Stromal cell of bone marrow (primary cell): ENCODE measurements at places on chromosomes 1 and 21.

DNA sequence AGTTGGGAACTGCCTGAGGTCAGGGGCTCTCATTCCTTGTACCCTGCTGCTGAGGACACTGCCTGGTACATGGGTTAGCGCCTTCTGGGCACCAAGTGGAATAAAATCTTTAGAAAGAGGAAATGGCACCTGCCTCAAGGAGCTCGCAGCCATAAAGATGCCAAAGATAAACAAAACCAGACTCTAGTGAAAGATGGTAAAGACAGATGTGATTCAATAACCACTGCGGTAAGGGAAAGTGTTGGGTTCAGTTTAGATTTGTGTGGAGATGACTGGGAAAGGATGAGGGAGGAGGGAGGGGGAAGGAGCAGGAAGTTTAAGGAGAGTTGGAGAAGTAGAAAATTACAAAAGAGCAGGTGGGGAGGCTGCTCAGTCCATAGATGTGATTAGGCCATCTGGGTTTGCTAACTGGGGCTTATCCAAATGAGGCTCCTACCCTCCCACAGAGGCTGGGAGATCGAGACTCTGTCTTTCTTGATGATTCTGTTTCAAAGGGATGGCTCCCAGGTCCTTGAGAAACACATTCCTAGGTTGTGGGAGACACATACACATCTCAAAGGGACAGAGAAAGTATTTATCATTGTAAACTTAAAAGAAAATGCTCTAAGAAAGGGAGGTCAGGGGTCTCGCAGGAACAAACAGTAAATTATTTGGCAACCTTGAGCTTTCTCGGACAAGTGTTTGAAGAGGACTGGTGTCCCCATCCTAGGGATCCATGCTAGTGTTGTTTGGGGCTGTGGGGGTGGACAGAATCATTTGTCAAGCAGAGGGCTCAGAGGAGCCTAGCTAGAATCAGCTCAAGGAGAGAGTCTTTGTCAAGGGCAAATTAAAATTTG is 65.7 kb upstream of the MORC3 start:
- DNase-seq = no peak

DNA sequence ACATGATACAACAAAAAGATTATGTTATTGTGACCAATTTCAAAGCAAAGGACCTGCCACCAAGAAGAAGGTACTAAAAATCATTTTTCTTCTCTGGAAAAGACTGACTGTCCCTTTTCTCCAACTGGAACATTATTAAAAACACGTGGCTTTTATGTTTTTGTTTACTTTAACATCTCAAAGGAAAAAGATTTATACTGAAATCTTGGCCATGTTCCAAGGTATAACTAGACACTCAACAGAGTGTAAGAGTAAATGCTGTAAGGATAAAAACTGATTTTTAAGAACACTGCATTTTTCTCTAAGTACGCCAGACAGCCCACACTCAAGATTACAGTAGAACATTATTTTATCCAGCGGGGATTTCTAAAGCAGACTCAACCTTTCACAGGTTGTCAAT is 62.1 kb downstream of the BRWD1 start:
- no peak for DNase-seq

- no peak for DNase-seq
Observed at GRCh38 chr1:82299056-82299455, 498.3 kb downstream of the ADGRL2 start.

DNA sequence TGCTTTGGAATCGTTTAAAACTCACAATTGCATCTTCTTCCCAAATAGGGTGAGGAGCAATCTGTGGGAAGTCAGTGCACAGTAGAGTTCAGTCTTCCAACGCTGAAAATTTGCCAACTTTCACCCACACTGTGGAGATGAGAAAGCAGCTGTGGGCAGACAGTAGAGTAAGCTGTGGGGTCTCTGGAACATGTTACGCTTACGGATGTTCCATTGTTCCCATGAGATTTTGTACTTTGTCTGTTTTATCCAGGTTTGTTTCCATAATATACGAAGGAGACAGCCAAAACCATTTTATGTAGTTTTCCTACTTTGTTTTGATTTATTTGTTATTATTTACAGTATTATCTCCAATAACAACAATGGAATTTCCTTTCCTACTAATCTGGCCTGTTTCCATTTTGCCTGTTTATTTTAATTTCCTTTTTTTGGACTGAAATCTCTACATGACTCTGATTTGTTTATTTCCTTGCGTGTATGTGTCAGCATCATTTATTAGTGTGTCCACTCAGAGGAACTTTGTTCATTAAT is 65.1 kb upstream of the RGL1 start:
- DNase-seq = no peak

- no peak for DNase-seq
Observed at GRCh38 chr1:246609632-246610031, 43.4 kb downstream of the CNST start.

- DNase-seq = no peak
Observed at GRCh38 chr1:239044829-239045228, 341.5 kb upstream of the CHRM3 start.

- DNase-seq = no peak
Observed at GRCh38 chr1:118290571-118290970, 105.5 kb upstream of the SPAG17 start.

DNA sequence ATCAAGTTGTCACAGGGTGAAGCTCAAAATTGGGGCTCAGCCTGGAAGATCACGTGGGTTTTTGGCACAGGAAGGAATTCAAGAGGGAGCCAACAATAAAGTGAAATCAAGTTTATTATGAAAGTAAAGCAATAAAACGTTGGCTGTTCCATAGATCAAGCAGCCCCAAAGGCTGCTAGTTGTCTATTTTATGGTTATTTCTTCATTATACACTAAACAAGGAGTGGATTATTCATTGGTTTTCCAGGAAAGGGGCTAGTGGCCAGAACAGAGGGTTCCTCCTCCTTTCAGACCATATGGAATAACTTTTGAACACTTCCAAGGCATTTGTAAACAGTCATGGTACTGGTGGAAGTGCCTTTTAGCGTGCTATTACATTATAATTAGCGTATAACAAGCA is 723.5 kb upstream of the ADAMTS5 start:
- DNase-seq = no peak

GRCh38 chr1:72037745-72038343 is 244.5 kb downstream of the NEGR1 start:
- peak; percentile 19 for DNase-seq
